ENCODE measurements at places on chromosomes 5 and 9. TPM values are rescaled to one million over a fixed set of nuclear protein-coding genes. Genes with fewer than 3 reads are reported as not detected.

GRCh38 chr5:104345222-104346016, 782.8 kb upstream of the NUDT12 start:
- DNase-seq, result no peak

DNA sequence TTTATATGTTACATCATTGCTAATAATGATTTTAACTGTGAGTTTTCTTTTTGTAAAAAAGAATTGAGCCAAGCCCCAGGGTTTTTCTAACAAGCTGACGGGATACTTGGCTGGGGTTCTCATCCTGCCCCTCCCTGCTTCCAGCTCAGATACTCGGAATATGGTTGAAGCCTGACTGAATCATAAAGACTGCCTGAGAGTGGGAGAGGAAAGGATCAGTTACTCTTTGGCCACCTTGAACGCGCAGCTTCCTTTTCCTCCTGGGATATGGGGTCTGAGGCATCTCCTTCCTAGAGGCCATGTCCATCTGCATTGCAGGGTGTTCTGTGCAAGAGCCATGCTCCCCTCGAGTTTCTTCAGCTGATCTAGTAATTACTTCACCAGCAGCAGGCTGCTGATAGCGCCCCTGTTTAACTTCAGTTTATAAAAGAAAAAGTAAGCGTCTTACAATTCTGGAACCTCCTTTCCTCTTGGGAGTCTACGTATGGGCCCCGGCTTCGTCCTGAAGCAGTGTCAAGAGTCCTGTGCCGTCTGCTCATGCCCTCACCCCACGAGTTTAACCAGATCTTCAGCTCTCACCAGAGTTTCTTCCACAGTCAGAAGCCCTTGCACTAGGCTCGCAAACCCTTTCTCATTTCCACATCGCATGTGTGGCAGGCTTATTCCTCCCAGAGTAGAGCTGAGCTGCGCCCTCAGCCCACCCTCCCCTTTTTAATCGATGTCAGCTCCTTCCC, 130.0 kb downstream of the MVB12B start:
- peak; percentile 38 for DNase-seq

The PTPN3 gene
- total RNA-seq, result 1.0 TPM

The F2RL2 gene
- 0.89 TPM for total RNA-seq

The TLE4 gene
- total RNA-seq, result 36.2 TPM

- no peak for DNase-seq
Observed at GRCh38 chr5:31415009-31415923, 116.6 kb downstream of the DROSHA start.

DNA sequence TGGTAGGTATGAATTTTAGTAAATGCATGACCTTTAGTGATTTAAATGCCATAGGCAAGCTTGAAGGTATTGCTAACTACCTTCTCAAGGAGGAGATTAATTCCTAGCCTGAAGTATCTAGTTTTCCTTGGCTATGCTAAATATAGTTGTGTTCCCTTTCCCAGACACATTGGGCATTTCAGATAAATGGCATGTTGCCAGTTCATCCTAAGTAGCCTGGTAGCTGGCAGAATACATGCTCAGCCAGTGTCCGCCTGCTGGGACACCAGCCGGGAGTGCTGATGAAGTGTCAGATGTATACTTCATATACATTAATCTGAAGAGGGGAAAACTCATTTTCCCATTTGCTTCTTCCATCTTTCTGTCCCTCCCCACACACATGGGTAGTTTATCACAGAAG, 196.9 kb downstream of the MAST4 start:
- no peak for DNase-seq

The FOXD4L6 gene
- not detected for total RNA-seq

The C9orf78 gene
- total RNA-seq, result 38.6 TPM

The ADAM19 gene
- 23.0 TPM for total RNA-seq

DNA sequence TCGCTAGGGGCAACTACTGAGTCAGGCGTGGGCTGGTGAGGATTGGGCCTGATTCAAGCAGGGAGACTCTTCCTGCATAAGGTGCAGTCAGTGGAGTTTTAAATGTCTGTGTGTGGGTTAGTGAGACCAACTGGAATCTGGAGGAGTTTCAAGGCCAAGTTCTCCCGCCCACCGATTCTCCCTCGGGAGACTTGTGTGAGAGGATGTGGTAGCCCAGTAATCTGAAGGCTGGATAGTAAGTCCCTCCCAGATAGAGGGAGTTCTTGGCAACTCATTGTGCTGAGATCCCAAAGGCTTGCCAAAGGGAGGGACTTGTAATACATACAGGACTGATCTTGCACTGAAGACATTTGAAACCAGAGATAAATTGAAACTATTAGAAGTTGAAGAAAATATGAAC, 51.8 kb downstream of the WDR36 start:
- DNase-seq, result peak; percentile 84

The PWWP2A gene
- total RNA-seq, result 26.6 TPM

The LECT2 gene
- not detected for total RNA-seq

The KIF24 gene
- total RNA-seq, result 1.1 TPM

The NMUR2 gene
- not detected for total RNA-seq

- DNase-seq, result no peak
Observed at GRCh38 chr9:124286292-124286931, 28.7 kb downstream of the NEK6 start.

The PCDHB8 gene
- total RNA-seq, result 4.5 TPM

DNA sequence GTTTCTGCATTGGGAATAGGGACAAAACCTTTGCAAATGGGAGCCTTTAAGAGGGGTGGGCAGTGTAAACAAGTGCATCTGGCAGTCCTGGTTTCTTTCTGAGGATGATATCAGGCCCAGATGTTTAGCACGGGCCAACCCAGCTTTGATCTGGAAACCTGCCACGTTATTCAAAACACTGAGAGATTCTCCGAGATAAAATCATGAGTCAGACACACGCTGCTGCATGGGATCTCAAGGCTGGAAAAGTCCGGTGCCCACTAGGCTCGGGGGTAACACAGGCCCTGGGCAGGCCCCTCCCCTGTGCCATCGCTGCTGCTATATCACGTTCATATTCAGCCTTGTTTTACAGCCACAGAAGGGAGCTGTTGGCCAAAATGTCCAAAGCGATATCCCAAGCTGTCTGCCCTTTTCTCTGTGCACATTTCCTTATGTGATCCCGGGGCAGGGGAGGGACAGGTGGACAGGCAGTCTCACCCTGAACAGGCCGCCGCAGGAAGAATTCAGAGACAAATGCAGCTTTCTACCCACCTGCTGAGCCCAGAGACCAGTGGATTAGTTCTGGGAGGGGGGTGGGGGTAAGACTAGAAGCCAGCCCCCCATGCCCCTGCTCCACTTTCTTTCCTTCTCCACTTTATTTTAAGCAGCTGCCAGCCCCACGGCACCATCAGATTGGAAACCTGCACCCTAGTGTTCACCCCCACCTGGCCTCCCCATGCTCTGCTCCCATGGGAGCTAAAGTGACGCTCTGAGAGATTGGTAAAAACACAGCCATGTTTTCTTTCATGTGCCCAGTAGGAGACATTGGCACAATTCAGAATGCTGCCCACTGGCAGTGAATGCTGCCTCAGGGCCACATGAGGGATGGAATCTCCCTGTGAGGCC, 63.1 kb downstream of the TMOD1 start:
- DNase-seq, result peak; percentile 65

GRCh38 chr5:115952588-115952987, 9.7 kb upstream of the LVRN start:
- no peak for DNase-seq
